ENCODE measurements at places on chromosomes 13 and 19. TPM values are rescaled to one million over a fixed set of nuclear protein-coding genes. Genes with fewer than 3 reads are reported as not detected.

- DNase-seq, result no peak
Measured at GRCh38 chr19:40717880-40718773, 1.2 kb downstream of the ITPKC start.

- no peak for DNase-seq
Measured at GRCh38 chr19:56101746-56102535, 19.2 kb downstream of the ZNF787 start.

DNA sequence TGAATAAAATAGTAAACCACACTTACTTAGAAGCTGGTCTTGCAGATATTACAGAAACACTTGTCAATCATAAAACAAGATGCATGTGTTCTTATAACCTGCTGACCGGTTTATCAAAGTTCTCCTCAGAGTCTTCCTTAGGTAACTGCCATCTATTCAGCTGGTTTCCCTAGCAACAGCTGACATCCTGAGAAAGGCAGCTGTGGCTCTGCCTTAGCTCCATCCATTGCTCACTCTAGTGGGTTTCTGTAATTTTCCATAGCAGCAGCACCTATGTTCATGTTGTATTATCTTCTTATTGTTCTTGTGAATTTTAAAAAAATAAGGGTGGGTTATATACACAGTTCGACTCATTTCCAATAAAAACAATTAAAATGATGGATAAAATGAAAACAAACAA is 87.8 kb downstream of the RAP2A start:
- no peak for DNase-seq

The RUBCNL gene
- 5.2 TPM for total RNA-seq

DNA sequence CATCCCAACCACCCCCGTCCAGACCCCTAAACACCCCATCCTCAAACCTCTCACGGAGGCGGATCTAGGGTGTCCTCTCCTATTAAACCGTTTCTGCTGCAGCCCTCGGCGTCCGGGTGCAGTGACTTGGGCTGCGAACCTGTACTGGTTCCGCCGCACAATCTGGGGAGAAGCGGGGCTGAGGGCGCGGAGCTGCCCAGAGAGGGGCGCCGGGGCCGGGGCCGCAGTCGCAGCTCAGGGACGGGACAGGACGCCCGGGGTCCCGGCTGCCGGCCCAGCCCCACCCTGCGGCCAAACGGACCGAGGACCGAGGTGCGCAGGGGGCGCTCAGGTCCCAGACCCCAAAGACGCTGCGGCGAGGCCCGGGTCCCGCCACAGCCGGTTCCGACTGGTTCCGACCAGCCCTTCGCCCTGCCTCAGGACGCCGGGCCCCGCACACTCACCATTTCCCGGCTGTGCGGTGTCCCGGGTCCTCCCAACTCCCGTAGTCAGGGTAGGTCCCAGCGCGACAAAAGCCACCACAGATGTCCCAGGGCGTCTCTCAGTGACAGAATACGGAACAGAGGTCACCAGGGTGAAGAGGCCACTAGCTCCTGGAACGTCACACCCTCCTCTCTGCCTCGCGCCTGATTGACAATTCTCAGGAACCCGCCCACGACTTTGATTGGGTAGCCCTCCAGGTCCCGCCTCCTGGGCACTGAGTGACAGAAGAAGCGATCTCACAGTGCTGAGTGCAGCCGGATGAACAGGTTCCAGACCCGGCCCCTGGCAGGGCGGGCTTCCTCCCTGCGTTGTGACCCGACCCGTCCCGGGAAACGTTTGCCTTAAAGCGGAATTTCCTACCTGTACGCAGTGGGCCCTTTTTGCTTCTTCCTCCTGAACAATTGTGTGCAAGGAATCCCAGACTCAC is at the start of gene ZNF44:
Gene ZNF44, minus strand, starts transcription at position 635 of the 910 bp plus-strand sequence. Its CDS starts 189 bp downstream, at position 446.
- peak; percentile 92 for DNase-seq

GRCh38 chr13:20232556-20233277 is 598 bp upstream of the GJB6 start:
- no peak for DNase-seq

The FPR3 gene
- total RNA-seq, result 39.1 TPM

GRCh38 chr19:18730885-18731513 is 47.5 kb downstream of the CRTC1 start:
- no peak for DNase-seq

- DNase-seq, result no peak
Measured at GRCh38 chr13:105464249-105464648, 1071.2 kb downstream of the EFNB2 start.

- no peak for DNase-seq
Measured at GRCh38 chr19:1616396-1616795, 11.1 kb upstream of the UQCR11 start.

DNA sequence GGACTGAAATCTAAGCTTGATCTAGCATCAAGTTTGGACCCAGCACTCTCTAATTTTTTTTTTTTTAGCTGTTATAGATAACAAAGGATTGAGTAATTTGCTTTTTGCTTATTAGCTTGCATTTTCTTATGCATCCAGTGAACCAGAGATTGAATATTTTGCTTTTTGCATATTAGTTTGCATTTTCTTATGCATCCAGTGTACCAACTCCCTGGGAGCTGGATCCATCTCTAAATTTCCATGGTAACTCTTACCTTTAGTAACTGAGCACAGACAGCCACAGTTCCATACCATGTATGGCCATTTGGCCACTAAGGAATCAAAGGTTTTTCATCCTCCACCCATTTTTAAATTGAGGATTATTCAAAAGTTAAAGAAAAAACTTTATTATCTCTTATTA is 8.7 kb upstream of the ZNF548 start:
- DNase-seq, result no peak

DNA sequence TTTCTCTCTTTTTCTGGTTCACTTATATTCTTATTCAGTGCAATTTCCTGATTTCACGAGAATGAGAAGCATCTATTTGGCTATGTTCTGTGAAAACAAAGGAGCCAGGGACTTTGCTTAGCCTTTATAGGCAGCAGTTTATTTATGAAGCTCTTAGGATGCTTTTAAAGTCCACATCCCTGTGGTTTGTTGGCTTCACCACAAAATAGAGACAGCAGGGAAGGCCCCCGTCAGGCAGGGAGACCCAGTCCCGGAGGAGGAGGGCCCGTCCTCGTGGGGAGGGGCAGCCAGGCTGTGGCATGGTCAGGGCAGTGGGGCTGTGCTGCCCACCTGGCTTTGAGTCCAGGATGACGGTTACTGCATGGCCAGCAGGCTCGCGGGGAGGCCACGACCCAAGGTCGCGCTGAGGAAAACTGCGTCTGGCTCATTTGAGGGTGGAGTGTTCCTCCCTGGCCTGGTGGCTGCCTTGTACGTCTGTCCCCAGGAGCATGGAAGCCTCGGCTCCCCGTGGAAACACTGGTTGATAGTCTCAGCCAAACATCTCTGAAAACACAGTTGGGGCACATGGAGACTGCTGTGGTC is 92.7 kb downstream of the ATP11A start:
- no peak for DNase-seq

The LHB gene
- not detected for total RNA-seq

The SH3GL1 gene
- total RNA-seq, result 50.2 TPM

GRCh38 chr13:39452834-39453233 is 150.2 kb downstream of the LHFPL6 start:
- no peak for DNase-seq

GRCh38 chr19:46241626-46242025 is 12.1 kb downstream of the IGFL1 start:
- DNase-seq, result no peak

DNA sequence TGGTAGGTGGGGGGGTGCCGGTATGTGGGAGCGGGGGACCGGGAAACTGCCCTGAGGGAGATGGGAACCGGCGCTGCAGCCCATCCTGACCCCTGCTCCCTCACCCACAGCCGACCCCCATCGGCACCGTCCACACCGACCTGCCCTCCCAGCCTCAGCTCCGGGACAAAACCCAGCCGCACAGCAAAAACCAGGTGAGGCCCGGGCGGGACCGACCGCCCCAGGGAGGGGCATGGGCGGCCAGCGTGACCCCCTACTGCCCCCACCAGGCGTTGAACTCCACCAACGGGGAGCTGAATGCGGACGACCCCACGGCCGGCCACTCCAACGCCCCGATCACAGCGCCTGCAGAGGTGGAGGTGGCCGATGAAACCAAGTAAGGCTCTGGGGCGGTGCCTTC is 35.9 kb downstream of the BTBD2 start:
- no peak for DNase-seq

The CLDND2 gene
- 3.0 TPM for total RNA-seq

The FAM124A gene
- total RNA-seq, result 7.1 TPM

The CGB2 gene
- total RNA-seq, result not detected

All from upper lobe of left lung (tissue), 6 donors.